ENCODE measurements at places on chromosomes 13 and 19.
A peak's percentile ranks its signal among the peaks of the same experiment; 100 is the strongest.

DNA sequence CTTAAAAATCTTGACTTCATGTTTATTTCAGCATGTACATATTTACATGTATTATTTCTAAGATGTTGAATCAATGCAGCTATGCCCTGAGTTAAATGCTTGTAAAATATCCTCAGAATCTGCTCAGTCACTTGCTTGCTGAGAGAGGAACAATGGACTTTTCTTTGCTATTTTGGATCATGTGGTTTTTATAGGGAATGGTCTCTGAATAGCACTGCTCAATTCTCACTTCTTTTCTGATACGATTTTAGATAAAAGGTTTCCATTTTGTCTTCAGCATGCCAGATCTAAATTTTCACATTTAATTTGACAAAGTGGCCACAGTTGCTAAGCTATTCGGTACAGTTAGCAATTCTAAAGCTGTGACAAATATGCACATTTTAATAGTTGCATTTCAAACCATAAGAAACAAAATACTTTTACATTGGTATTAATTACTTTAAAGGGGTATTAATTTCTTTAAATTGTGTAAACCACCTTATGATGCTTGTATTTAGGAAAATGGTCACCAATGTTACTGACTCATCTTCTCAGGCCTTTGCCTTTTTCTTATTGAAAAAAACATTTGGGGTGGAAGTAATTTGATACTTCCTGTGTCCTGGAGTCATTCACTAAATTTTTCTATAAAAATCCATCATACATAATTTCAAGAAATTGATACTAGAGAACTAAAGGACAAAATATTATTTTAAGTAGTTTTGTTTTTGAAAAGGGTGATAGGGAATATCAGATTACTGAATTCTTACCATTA, 113.5 kb downstream of the MYO16 start:
- no peak for DNase-seq

DNA sequence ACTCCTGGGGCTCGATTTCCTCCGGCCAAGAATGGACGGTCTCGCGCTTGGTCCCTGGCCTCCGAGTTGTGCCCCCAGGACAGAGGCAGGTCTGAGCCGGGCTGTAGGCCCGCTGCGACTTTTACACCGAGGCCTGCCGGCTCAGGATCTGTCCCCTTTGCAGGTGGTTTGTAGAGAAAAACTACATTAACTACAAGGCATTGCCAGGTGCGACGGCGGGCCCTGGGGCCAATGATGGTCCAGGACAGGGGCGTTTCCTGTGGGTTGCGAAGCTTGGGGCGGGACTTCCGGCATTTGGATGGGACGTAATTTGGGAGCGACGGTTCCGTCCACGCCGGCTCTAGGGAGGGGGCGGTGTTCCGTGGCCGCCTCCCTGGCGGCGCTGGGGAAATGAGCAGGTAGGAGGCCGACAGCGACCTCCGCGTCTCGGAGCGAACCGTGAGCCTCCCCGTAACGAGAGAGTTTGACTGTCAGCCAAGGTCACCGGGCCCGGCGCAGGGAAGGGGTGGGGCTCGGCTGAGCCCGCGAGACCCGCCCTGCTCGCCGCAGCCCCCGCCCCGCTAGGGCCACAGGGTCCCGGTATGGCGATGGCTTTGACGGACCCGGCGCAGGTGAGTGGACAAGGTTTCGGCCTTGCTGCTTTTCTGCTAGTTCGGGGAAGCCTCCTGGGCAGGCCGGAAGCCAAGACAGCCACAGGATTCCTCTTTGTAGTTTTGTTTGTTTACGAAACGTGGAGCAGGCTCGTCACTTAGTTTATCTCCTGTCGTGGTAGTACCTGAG, at the start of gene ZNF805:
Gene ZNF805, plus strand, starts transcription at position 322 of the 780 bp plus-strand sequence. Its CDS starts 260 bp downstream, at position 582.
- DNase-seq: peak; percentile 88

GRCh38 chr13:85806553-85807175, 7.4 kb upstream of the SLITRK6 start:
- DNase-seq: peak; percentile 21

DNA sequence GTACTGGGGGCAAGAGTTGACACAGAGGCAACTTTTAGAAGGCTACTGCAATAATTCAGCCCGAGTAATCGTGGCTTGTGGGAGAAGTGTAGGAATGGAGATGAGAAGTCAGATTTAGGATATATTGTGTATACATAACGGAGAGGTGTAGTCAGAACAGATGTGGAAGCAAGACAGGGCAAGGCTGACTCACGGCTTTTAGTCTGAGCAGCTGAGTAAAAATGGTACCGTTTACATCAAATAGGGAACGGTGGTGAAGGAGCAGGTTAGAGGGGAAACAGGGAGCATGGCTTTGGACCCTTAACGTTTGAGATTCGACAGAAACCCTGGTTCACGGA, 796 bp upstream of the LSM14A start:
- DNase-seq: peak; percentile 19

DNA sequence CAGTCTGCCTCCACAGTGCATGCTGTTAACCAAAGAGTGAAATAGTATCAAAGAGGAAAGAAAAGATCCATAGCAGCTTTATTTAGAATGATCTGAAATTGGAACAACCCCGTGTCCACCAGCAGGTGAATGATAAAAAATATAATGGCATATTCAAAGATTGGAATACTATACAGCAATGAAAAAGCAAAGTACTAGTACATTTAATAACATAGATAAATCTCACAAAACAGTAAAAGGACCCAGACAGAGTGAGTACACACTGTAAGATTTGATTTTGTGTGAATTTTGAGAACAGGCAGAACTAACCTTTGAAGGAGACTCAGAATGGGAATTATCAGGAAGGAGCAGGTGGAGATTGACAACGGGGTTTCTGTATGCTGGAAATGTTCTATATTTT, 837 bp upstream of the CD209 start:
- DNase-seq: no peak

DNA sequence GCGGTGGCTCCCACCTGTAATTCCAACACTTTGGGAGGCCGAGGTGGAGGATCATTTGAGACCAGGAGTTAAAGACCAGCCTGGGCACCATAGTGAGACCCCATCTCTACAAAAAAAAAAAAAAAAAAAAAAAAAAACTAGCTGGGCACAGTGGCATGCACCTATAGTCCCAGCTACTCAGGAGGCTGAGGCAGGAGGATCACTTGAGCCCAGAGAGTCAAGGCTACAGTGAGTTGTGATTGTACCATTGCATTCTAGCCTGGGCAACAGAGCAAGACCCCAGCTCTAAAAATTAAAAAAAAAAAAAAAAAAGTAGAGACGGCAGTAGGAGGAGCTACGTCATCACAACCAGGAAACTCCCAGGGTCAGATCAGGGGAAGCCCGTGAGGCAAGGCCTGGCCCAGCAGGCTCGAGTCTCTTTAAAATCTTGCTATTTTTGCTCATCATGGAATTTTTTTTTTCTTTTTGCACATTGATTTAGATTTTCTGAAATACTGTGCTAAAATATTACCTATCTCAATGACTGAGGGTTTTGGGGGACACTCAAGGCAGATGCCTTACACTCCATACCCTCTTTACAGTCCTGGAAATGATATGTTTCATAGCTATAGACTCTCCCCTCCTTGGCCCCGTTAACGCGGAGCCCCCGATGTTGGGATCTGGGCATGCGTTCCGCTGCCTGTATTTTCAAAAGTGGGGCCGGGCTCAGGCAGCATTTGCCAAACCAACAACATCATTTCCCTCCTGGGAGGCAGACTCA, 44.4 kb upstream of the USE1 start:
- no peak for DNase-seq

DNA sequence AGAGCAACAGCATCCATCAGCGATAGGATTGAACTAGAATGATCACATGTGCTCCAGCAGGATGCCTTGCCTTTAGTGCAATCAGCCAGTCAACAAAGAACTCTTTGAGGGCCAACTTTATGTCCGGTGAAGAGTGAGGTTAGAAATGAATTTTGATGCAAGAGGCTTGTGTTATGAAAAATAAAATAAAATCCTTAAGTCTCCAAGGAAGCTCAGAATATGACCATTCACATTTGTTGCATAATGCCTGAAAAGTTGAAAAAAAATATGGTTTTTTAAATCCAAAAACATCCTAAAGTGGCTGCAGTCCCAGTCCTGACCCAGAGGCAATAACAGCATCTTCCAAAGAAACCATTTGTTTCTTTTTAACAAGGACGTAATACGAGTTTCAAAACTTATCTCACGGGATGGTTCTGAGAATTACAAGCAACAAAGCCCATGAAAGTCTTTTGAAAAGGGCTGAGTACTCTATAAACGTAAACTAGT, 61.3 kb downstream of the DCLK1 start:
- DNase-seq: peak; percentile 86

GRCh38 chr19:501646-502045, 5.4 kb downstream of the MADCAM1 start:
- no peak for DNase-seq

DNA sequence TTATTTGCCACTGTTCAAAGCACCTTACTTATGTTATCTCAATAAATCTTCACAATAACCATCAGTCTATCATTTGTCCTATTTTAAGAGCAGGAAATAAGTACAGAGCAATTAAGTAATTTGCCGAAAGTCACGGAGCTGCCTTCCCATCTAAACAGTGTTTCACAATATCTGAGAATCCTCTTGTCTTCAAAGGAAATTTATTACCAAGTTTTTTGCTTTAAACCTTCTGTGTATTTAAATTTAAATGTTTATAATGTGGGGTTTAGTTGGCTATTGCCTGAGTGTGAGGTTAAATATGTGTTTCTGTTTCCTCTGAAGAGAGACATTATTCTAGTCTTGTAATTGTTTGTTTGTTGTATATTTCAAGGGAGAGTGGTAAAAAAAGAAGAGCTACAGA, 633.1 kb downstream of the EFNB2 start:
- no peak for DNase-seq

GRCh38 chr13:36347531-36348210, 1.5 kb upstream of the SPART start:
- no peak for DNase-seq

DNA sequence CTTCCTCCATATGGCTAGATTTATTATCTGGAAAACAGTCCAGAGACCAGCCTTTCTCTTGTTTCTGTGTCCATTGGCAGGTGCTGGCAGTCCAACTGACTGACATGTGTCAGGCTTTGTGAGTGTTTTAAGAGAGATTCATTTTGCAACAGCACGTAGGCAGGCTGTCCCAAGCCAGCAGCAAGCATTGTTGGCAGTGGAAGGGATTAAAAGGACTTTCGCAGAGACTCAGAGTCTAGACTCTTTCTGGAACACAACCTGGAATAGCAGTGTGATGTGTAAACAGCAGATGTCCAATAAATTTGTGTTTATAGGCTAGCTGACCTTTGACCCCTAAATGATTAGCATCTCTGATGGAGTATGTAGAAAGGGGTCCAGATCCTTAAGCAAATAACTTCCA, 222.2 kb upstream of the SERP2 start:
- no peak for DNase-seq

DNA sequence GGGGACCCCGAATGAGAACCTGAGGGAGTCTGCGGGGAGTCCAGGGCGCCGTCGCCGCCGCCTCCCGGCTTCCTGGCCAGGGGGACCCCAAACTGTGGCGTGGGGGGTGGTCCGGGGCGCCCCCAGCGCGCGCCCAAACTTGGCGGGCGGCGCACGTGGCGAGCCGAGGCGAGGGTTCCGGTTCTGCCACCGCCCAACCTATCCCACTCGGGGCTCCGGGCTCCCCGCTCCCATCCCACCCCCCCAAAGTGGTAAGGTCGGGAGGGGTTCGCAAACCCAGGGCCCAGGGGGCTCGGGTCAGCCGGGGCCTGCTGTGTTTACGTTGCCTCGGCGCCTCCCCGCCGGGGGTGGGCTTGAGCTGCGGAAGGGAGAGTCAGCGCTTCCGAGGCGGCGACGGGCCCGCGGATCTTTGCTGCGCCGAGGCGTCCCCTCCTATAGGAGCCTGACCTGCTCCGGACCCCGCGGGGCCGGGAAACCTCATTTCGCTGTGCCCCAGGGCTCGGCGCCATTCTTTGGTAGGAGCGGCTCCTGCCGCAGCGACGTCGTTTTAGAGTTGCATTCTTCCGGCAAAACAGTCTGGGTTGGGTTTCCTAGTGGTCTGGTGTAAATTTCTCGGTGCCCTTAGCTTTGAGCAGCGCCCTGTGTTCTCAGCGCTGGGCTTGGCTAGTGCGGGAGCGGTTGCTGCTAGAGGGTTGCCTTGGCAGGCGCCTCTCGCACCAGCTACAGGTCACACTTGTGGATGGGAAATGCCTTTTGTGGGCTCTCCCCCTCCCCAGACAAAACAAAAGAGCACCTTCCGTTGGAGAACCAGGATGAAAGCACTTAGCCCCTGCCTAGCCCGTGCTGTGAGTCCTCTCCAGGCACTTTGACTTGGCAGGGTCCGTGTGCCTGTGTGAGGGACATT, 1.2 kb downstream of the DAZAP1 start:
- no peak for DNase-seq

DNA sequence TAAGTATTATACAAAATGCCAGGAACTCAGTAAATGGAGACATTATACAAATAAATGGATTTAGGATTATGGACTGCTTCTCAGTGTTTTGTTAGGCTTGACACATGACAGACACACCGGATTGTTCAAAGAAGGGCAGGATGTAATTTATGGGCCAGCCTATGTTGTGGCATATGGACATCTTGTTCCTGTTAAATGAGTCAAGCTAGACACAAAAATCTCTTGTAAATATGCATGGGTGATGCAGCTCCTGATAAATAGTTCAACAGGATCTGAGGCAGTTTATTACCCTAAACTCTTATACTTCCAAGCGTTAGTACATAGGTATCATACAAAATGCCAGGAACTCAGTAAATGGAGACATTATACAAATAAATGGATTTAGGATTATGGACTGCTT, 502.3 kb downstream of the TBC1D4 start:
- DNase-seq: no peak

- no peak for DNase-seq
Measured at GRCh38 chr13:95155093-95155492, 146.2 kb downstream of the ABCC4 start.

- no peak for DNase-seq
Measured at GRCh38 chr13:34256236-34256635, 438.3 kb downstream of the RFC3 start.

- DNase-seq: no peak
Measured at GRCh38 chr13:101283782-101284181, 132.5 kb downstream of the NALCN start.

DNA sequence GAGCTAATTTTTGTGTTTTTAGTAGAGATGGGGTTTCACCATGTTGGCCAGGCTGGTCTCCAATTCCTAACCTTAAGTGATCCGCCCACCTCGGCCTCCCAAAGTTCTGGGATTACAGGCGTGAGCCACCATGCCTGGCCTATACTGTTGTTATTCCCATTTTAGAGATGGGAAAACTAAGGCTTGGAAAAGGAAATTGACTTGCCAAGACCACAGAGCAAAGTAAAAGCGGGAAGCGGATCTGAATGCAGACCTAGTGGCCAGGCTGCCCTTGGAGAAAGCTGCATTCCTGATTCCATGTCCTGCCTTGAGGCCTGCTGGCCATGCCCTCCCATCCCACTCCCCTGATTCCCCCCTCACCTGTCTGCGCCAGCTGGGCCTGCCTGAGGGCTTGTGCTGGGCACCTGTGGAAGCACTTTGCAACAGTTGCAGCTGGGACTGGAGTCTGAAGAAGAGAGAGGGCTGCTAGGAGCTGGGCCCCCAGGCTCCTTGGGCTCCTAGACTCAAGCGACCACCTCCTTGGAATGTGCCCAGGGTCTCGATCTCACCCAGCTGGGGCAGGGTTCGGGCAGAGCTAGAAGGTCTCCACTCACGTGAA, 5.7 kb downstream of the PALM3 start:
- no peak for DNase-seq

- no peak for DNase-seq
Measured at GRCh38 chr13:44293374-44293773, 80.2 kb upstream of the SERP2 start.

GRCh38 chr19:55209693-55210472, 582 bp upstream of the PTPRH start:
- DNase-seq: peak; percentile 79

- DNase-seq: no peak
Measured at GRCh38 chr19:40370997-40371801, 18.8 kb downstream of the HIPK4 start.

- DNase-seq: no peak
Measured at GRCh38 chr13:60164234-60164889, 634 bp upstream of the DIAPH3 start.
